Activated T-cell treated with anti-CD3 and anti-CD28 coated beads, Interleukin-2, amount 50 U/mL, for 48 hours (primary cell): ENCODE measurements at places on chromosomes 4 and X.
A peak's percentile ranks its signal among the peaks of the same experiment; 100 is the strongest.

DNA sequence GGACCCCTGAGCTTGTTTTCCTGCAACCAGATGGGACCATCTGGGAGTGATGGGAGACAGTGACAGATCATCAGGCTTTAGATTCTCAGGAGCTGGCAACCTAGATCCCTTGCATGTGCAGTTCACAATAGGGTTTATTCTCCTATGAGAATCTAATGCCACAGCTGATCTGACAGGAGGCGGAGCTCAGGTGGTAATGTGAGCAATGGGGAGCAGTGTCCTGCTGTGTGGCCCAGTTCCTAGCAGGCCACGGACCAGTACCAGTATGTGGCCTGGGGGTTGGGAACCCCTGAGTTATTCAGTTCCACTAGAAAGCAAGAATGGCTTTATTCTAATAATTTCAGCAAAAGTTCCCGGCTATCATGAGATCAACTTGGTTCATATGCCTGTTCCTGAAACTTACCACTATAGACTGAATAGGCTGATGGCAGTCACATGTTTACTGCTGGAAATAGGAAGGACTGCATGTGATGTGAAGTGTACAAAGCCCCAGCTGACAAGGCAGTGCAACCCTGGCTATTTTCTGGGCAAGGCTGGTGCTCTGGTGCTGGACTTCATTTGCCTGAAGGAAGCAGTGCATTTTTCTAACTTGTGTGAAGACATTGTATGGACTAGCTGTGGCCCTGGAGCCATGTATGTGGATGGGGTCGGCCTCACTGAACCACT lies 107.2 kb downstream of the SPRY1 start:
- no peak for DNase-seq

GRCh38 chr4:86247906-86248305 lies 111.9 kb downstream of the MAPK10 start:
- DNase-seq, result no peak

GRCh38 chrX:49910344-49910743 lies 12.1 kb upstream of the CLCN5 start:
- DNase-seq, result no peak

DNA sequence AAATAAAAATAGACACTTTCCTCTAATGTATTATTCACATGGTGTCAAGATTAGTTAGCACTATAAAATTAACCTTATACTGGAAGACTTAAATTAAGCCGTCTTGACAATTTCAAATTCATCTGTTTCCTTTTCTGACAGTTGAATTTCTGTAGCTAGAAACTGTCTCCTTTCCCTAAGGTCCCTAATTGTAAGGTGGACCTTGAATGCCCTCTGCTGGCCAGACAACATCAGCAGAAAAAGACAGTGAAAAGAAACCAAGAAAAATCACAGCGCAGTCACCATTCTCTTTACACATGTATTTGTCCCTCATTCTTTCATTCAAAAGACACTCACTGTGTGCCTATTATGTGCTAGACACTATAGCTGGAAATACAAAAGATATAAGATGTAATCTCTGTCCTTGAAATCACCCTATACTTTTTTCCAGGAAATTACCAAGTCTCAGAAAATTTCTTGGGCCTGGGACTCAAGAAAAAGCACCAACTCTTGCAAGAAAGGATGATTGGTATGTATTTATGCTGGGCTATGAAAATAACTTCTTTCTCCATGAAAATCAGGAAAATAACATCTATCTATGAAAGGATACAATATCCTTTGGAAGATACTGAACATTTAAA lies 32.7 kb upstream of the AMBN start:
- peak; percentile 44 for DNase-seq

DNA sequence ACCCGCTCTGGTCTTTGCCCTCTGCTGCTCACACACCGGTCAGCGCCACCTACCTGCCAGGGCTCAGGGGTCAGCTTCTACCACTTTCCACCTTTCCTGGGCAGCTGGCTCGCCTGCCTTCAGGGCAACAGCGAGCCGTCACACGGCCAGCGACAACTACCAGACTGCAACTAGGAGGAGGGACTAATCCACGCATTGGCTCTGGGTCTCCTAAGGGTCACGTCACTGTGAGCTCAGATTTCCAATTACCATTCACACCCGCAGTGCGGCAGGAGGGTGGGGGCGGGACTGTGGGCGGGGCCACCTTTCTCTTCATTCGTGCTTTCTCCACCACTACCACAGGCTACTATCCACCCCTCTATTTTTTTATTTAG lies at the start of gene BEX5:
TSS of gene BEX5 (minus strand) at position 172 of the 374 bp plus-strand sequence. CDS start 1,712 bp downstream, outside the sequence.
- DNase-seq, result peak; percentile 60

DNA sequence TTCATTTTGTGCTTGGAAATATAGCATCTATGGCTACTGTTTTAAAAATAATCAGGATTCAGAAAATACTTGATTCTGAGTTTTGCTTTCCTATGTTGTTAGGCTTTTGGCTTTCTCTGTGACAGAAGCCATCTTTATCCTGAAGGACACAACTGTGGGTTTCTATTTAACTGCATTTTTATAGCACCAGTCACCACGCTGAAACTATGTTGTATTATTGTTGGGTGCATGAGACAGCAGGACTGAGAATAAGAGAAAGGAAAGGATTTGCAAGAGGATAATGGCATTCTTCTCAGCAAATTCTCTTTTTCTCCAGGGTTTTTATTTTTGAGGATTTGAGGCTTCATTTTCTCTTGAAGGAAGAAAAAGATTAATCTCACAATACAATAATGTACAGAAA lies 10.1 kb upstream of the NEUROG2 start:
- DNase-seq, result no peak

DNA sequence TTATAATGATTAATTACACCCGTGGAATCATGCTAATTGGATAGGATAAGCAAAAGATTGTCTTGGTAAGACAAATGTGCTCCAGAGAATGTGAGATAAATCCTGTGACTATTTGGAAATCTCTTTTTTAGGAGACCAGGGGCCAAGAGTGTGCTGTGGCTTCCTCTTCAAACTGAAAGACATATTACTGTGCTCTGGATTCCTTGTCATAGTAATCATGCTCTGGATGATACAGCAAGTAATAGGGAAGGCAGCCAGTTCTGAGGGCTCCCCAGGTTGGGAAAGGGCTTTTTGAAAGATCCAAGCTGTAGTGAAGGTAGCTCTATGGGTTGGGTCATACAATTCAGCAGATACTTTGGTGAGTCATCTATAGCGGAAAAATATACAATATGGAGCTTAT lies 600.5 kb downstream of the PCDH18 start:
- no peak for DNase-seq

DNA sequence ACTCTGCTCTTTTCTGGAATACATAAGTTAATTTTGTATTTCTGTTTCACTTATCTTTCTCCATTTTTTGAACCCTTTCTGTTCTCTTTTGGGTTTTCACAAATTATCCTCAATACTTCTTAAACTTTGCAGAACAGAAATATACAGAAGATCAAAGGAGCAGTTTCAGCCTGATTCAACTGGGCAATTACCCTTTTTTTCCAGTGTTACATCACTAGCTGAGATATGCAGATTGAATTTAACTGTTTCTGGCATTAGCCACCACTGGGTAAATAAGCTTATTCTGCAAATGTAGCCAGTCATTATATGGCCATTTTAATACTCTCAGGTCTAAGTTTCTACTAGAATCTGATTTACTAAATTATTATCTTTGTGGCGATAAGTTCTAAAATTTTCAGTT lies 66.9 kb upstream of the GRID2 start:
- DNase-seq, result no peak

DNA sequence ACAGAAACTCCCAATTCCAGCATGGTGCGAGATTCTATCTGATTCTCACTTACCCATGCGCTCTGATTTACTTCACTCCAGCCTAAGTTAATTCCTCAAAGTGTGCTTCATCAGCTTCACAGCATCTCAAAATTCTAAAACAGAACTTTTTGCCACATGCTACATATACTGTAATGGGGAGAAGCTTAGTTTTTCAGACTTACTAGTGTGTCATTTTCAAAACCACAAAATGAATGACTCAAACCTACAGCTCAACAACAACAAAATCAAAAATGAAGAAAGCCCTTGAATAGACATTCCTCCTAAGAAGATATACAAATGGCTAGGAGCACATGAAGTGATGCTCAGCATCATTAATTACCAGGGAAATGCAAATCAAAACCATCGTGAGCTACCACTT lies 14.9 kb downstream of the IRF2 start:
- no peak for DNase-seq

- no peak for DNase-seq
These were observed 77.4 kb downstream of the PSAPL1 start for GRCh38 chr4:7357323-7357722.

DNA sequence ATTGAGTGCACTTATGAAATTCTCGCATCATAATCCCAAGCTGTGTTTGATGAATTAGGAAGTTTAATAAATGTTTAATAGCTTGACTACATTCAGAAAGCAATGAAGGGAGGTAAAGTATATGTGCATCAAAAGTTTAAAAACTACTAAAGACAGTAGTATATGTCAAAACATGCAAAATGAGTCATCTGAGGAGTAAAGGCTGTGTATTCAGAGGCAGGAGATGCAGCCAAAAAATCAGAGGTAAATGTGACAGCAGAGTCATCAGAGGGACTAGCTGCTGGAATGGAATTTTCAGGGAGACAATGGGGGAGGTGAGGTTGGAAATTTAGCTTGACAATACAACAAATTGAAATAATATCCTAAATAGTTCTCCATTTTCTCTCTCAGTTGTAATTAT lies 127.0 kb upstream of the FUNDC1 start:
- DNase-seq, result no peak

DNA sequence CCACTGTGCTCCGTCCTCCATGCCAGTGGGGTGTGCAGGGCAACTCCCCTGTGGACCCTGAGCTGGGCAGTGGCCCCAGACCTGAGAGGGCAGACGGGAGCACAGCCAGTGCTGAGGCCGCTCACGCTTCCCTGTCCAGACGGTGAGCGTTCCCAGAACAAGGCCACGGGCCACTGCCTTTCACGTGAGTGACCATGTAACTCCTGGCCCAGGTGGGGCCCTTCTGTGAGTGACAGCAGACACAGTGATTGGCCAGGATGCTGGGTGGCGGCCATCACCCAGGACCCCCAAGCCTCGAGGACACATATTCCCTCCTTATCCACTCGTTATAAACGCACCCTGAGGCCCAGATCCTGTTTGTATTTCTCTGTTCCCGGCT lies 10.5 kb downstream of the NSG1 start:
- DNase-seq, result no peak

DNA sequence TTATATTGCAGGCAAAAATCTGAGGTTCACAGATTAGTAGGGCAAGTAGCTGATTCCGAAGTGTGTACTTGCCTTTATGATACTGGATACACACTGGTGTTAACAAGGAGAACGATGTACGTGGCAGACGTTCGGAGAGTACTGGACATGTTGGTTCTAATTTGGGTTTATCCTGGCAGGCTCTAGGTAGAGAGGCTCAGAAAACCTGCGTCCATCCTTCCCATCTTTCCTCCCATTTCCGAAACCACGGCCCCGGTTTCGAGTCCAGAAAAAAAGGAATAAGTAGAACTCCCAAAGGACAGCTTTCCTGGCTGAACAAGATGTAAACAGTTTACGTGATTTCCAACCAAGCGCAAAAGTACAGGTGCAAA lies 351 bp upstream of the SLC30A9 start:
- no peak for DNase-seq

GRCh38 chrX:130552444-130553073 lies 150.8 kb downstream of the RBMX2 start:
- DNase-seq, result no peak

DNA sequence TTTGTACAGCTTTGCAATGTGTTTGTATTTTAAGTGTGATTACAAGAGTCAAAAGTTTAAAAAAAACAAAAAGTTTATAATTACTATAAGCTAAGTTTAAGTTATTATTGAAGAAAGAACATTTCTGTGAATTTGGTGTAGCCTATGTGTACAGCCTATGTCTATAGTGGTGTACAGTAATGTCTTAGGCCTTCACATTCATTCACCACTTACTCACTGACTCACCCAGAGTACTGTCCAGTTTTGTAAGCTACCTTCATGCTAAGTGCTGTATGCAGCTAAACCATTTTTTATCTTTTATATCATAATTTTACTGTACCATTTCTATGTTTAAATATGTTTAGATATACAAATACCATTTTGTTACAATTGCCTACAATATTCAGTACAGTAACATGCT lies 182.3 kb downstream of the RPA4 start:
- no peak for DNase-seq

- DNase-seq, result no peak
These were observed 83.5 kb upstream of the GRPR start for GRCh38 chrX:16039834-16040233.

DNA sequence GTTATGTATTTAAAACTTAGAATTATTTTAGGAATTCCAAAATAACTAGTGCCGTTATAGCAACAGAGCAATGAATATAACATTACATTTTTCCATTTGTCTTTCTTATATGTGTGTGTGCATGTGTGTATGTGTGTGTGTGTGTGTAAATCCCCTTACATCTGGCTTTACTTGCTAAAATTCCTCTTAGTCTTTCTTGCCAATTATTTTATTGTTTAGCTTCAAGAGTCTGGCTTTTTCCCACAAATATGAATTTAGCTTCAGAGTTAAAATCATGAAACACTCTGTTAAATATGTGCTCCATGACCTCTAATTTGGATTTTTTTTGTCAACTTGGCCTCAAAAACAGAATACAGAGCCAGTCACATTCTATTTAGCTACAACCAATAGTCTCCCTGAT lies 18.9 kb downstream of the FGF13 start:
- no peak for DNase-seq

DNA sequence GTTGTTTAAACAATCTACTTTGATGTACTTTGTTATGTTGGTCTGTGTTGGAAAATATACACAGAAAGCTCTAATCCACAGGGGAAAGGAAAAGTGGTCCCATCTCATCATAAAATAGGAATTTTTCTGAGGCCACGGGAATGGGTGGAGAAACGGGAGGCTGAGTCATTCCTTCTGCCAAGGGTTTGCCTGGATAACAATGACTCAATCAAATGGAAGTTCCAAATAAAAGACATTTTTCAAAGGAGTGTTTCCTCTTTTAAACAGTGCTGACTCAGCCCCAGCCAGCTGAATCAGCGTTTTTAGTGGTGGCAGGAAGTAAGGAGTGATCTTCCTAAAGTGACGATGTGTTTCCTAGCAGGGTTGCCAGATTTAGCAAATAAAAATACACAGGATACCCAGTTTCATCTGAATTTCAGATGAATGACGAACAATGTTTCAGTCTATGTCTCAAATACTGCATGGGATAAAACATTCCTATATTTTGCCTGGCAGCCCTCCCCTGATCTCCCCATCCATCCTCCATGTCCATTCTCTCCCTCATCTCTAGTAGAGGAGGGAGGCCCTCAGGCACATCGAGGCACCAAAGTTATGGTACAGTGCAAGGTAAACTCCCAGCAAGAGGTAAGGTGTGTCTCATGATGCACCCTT lies 345.4 kb upstream of the GATB start:
- DNase-seq, result no peak

GRCh38 chrX:100350704-100351489 lies 59.2 kb downstream of the PCDH19 start:
- no peak for DNase-seq

DNA sequence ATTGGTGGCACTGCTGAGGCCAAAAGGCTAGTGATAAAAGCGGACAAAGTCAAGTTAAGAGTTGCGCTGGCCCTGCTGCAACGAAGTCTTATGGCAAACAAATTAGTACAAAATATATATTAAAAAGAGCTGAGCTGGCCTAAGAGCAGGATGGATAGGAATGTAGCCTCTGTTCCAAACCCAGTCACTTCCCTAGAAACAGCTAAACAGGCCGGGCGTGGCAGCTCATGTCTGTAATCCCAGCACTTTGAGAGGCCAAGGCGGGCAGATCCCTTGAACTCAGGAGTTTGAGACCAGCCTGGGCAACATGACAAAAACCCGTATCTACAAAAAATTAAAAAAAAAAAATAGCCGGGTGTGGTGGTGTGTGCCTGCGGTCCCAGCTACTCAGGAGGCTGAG lies 32.4 kb upstream of the UGDH start:
- DNase-seq, result no peak

GRCh38 chr4:113840861-113841260 lies 79.3 kb upstream of the CAMK2D start:
- DNase-seq, result no peak
